CD8-positive, alpha-beta memory T cell (primary cell): ENCODE measurements at places on chromosomes 16 and 17. TPM values are rescaled to one million over a fixed set of nuclear protein-coding genes. Genes with fewer than 3 reads are reported as not detected.

Gene SDR42E1
- 11.9 TPM for total RNA-seq

Gene PAGR1
- total RNA-seq, result 41.9 TPM

Gene CREBBP
- 51.1 TPM for total RNA-seq

Gene TPPP3
- total RNA-seq, result not detected

Gene CNGB1
- total RNA-seq, result not detected

Gene ZSCAN32
- total RNA-seq, result 15.6 TPM

DNA sequence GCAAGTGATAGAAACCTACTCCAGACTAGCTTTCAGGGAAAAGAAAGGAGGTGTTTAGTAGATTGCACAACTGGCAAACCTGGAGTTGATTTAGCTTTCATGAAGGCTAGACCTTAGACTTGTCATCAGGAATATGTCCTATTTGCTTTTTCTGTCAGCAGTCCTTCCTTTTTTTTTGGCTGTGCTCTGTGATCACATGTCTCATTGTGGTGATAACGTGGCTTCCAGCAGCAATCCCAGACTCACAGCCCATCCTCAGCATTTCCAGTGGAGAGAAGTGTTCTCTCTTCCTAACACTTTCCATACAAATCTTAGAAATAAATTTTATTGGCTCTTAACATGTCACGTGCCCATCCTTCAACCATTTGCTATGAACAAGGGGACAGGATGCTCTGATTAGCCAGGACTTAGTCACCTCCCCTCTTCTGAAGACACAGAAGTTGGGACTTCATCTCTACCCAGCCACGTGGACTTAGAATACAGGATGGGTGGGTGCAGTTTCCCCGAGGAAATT, 74.7 kb downstream of the CDH13 start:
- no peak for DNase-seq

- no peak for DNase-seq
Measured at GRCh38 chr17:35793257-35793656, 2.2 kb downstream of the MMP28 start.

GRCh38 chr17:44007346-44008204, 3.2 kb downstream of the NAGS start:
- DNase-seq, result no peak

DNA sequence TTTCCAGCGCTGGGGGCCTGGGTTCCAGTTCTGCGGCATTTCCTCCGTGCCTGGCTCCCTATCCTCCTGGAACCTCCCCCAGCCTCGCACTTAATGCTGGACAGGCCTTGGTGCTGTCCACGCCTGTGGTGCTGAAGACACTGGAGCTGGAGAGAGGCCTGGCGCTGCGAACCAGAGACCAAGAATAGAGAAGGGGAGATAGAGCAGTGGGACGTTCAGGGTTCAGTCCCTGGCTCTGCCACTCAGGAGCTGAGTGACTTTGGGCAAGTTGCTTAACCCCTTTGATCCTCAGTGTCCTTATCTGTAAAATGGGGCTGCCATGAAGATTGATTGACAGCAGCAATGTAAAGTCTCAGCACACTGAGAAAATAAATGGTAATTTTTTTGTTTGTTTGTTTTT, 11.9 kb downstream of the SBK1 start:
- no peak for DNase-seq

DNA sequence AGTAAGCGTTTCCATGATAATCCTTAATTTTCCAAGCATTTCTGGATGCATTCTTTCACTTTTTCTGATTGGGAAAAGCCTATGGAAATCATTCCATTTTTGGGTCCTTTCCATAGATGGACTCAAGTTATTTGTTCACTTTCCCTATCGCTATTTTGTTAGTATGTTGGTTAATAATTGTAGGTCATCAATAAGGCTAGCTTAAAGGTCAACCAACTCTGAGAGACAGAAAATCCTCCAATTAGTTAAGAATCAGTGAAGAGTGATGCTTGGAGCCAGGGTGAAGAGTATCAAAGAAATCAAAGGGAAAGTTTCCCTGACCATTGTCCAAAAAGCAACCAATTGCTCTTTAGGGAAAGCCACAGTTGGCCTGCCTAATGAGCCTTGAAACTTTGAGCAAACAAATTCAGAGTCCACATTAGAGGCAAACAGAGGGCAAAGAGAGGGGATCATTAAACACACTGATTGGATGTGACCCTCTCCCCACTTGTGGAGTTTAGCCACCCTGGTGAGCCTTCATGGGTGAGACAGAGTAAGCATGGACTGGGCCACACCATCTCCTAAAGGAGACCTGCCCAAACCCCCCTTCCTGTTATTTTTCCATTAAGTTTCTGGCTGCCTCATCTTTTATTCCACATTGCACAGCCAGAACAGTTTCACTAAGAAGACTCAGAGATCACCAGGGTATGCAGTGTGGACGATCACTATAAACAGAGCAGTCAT, 133.4 kb upstream of the DYNLRB2 start:
- no peak for DNase-seq

DNA sequence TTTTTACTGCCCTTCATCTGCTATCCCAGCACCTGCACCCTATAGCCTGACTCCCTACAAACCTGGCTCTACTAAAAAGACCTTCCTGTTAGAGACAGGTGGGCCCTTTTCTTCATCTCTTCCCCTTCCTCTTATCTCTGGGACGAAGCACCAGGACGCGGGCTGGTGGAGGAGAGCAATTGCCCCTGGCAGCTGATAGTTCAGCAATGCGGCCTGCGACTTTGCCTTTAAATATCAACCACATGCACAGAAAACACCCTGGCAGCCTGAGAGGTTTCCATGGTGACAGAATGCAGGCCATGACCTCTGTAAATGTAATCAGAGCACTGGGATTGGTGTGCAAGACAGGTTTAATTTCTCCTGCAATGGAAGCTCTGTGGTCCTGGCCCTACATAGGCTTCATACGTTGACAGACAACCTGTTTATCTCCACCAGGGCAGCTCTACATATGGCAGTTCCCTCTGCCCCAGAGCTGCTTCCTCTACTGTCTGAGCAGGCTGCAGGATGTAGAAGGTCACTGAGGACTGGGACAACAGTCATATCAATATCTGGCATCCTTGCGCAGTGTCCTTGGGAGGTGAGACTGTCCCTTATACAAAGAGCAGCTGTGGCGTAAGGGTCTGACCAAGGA, 10.0 kb upstream of the SKAP1 start:
- DNase-seq, result peak; percentile 55

GRCh38 chr16:83744441-83744981, 63.3 kb upstream of the HSBP1 start:
- no peak for DNase-seq

DNA sequence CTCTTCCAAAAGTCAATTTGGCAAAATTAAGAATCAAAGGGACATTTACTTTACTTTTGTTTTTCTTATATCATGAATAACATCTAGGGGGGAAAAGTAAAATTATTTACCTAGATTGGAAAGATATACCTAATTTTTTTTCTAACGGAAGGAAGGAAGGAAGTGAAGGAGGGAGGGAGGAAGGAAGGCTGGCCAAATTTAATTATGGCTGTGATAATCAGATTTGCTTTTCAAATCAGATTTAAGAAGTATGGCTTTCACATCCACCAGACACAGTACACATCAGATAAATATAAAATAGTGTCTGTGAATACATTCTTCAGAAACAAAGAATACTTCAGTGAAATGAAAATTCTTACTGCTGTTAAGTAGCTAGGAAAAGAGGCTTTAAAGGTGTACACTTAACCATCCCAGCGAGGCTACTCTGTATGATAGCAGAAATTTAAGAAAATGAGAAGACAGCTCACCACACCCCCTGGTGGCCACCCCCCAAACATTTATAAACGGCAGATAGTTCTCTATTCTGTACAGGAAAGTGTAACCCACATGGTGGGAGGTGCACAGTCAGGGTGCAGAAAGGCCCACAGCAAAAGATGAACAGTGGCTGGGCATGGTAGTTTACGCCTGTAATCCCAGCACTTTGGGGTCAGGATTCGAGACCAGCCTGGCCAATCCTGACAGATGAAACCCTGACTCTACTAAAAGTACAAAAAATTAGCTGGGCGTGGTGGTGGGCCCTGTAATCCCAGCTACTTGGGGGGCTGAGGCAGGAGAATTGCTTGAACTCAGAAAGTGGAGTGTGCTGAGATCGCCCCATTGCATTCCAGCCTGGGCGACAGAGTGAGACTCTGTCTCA, 150.8 kb downstream of the SSH2 start:
- peak; percentile 65 for DNase-seq

DNA sequence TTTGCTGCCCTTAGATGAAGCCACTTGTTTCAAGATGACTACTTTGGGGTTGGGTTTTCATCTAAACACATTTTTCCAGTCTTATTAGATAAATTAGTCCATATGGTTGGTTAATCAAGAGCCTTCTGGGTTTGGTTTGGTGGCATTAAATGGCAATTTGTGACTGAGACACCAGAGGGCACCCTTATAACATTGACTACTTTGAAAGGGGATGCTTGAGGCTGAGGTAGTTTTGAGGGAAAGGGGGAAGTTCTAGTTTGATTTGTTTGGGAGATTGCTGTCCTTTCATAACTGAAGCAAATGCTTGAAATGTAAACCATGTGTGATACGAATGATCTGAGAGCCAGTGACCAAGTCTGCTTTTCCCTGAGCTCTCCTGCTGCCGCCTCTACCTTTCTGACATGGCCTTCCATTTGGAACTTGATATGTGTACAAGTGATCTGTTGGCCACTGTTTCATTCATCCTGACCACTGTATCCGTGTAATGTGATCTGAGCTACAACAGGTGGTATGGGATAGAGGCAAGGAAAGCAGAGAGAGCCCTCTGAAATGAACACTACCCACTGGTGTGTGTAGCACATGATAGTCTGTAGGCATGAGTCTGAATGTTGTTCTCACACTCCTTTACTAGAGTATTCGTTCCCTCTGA, 5.8 kb upstream of the RARA start:
- no peak for DNase-seq

GRCh38 chr16:55615071-55615470, 40.7 kb upstream of the SLC6A2 start:
- DNase-seq, result no peak
